ENCODE measurements at places on chromosomes 7 and 10.

- DNase-seq, result no peak
Observed at GRCh38 chr10:124912101-124912886, 29.6 kb upstream of the ZRANB1 start.

- DNase-seq, result no peak
Observed at GRCh38 chr10:34216348-34216945, 598.6 kb downstream of the PARD3 start.

GRCh38 chr10:71777213-71777985 lies 4.1 kb upstream of the VSIR start:
- no peak for DNase-seq

DNA sequence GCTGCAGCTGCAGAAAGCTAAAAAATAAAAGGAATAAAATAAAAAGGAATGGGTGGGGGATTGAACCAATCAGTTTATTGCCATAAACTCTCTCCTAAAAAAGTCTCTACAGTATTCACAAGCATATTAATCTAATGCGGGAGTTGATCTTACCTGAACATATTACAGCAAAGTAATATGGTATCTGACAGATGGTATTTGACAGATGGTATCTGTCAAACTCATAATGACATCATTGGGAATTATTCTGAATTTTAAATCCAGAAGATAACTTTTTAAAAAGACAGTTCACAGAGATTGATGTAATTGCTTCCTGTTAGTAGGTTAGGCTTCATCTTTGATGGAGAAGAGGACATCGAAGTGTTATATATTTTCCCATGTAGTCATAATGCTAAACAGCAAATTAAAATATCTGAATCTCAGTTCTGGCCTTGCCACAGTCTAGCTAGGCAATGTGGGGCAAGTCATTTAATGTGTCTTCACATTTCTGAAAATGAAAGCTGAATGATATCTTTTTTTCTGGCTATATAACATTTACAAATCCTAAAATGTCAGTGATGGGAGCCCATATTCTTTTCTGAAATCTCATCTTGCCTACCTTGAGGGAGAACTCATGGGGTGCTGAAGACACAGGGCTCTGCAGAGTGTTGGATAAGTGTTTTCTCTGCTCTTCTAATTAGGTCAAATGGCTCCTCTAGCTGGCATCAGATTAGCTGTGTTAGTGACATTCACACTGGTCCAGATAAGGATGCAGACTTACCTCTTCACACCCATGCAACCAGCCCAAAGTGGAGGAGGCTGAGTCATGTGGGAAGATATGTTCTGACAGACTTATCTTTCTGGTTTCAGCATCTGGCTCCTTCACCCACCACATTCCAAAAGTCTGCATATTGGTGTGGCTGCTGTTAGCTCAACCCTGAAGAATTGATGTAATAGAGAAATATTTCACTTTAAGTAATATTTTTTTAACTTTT lies 2.1 kb upstream of the LIPM start:
- no peak for DNase-seq

- DNase-seq, result no peak
Observed at GRCh38 chr10:97207756-97208346, 22.1 kb upstream of the SLIT1 start.

- DNase-seq, result no peak
Observed at GRCh38 chr7:93890464-93891068, at the start of gene TFPI2. Gene TFPI2, minus strand, starts transcription at chr7:93890753. Its CDS starts 75 bp downstream, at chr7:93890678.

- DNase-seq, result no peak
Observed at GRCh38 chr10:113214331-113214730, 264.3 kb downstream of the TCF7L2 start.

- DNase-seq, result no peak
Observed at GRCh38 chr10:13925971-13926780, 339.4 kb downstream of the PRPF18 start.

DNA sequence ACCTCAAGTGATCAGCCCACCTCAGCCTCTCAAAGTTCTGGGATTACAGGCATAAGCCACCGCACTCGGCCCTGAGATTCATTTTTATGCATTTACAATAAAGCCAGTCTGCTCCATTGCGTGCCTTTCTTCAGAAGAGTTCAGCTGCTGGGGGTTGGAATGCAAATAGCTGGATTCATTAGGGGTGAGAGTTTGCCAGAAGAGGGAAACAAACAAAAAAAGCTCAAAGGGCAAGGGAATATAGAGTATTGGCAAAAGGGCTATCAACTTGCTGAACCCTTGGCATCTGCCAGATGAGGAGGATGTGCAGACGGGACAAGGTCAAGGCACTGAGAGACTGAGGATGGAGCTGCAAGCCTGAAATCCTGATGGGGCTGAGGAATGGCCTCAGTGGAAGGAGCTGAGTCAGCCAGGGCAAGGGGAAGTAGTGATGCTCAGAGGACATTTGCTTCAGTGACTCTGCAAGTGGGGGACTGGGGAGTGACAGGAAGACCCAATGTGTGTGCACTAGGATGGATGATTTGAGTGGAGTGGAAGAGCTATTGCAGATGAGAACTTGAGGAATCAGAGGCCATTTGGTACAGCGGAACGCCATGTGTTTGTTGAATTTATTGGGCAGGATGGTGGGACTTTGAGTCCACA lies 75.0 kb upstream of the ARMC3 start:
- DNase-seq, result no peak

- no peak for DNase-seq
Observed at GRCh38 chr10:86533328-86533727, 11.7 kb upstream of the WAPL start.

DNA sequence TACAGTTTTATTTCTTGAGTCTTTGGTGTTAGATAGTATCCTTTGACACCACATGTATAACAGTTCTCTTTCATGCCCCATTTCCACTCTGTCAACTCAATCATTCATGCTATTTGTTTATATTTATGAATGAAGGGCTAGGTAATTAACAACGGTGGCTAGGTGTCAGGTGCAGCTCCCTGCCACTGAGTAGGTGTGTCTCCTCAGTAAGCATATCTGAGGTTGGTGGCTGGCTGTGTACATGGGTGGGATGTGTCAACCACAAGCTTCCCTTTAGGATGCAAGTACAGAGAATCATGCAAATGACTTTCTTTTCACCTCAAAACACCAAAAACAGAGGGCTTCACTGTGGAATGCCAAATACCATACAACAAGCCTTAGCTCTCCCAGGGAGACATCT lies 83.4 kb downstream of the ZNF365 start:
- no peak for DNase-seq

Data from activated T-helper 2 cell treated with anti-CD3 and anti-CD28 coated beads, Interferon-gamma antibody, Interleukin-2, Interleukin-4, amounts not matched to agents 10 μg/mL and 5 μg/mL and 100 μg/mL, durations not matched to agents 14 hours and 24 hours and 36 hours (primary cell).